ENCODE measurements at places on chromosomes 13 and 19. TPM values are rescaled to one million over a fixed set of nuclear protein-coding genes. Genes with fewer than 3 reads are reported as not detected.
A peak's percentile ranks its signal among the peaks of the same experiment; 100 is the strongest.

DNA sequence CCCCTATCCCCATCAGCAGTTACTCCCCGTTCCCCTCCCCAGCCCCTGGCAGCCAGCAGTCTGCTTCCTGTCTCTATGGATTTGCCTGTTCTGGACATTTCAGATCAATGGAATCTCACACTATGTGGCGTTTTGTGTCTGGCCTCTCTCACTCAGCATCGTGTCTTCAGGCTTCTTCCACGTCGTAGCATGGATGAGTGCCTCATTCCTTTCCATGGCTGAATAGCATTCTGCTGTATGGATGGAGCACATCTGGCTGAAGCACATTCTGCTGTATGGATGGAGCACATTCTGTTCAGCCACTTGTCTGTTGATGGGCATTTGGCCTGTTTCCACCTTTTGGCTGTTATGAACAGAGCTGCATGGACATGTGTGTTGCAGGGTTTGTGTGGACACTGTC lies 29.5 kb downstream of the CRTC1 start:
- no peak for DNase-seq

DNA sequence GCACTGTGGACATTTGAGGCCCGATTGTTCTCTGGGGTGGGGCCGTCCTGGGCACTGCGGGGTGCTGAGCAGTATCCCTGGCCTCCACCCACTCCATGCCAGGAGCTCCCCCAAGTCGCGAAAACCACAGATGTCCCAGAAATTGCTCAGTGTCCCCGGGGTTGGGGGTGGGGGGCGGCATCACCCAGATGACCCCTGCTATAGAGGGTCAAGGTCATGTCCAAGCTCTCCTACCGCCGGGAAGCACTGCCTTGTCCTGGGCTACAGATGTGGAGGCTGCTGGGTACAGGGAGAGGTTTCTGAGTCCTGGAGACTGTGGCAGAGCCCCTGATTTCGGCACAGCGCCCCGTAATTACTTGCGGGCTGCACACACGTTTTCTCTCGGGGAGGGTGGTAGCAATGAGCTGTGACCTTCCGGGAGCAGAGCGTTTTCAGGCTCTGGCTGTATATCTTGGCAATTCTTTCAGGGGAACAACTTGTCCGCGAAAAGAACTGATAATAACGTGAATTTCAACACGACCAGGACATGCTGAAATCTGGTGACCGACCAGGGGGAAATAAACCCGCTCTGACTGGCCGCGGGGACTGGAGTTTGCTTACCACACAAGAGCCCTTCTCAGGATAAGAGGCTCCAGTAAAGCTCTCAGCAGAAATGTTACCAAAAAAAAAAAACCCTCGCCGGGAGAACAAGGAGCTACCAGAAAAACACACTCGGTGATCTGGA lies 68.1 kb downstream of the GNG7 start:
- peak; percentile 85 for DNase-seq

GRCh38 chr13:111547726-111548273 lies 227.4 kb downstream of the TEX29 start:
- DNase-seq, result no peak

DNA sequence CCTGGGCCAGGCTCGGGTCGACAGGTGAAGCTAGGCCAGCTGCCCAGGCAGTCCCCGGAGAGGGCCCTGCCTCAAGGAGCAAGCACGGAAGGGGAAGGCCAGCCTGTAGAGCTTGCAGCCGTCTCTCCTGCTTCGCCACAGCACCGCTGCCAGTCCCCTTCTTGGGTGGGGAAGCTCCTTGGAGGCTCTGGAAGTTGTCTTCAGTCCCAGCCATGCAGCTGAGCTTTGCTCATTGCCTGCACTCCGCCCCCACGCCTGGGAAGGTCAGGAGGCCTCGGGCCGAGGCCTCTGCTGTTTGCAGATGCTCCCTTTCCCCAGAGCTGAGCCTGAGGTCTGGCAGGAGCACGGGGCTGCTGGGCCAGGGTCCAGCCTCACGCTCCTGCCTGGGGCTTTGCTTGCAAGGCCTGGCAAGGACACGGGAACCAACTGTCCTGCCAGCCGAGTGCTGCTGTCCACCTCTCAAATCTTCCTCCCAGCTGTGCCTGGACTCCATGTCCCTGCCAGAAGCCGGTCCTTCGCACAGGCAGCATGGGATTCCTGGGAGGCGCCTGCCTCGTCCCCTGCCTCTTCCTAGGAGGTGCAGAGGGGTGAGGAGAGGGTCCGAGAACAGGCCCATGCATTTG lies 13.3 kb downstream of the PLEKHF1 start:
- peak; percentile 90 for DNase-seq

DNA sequence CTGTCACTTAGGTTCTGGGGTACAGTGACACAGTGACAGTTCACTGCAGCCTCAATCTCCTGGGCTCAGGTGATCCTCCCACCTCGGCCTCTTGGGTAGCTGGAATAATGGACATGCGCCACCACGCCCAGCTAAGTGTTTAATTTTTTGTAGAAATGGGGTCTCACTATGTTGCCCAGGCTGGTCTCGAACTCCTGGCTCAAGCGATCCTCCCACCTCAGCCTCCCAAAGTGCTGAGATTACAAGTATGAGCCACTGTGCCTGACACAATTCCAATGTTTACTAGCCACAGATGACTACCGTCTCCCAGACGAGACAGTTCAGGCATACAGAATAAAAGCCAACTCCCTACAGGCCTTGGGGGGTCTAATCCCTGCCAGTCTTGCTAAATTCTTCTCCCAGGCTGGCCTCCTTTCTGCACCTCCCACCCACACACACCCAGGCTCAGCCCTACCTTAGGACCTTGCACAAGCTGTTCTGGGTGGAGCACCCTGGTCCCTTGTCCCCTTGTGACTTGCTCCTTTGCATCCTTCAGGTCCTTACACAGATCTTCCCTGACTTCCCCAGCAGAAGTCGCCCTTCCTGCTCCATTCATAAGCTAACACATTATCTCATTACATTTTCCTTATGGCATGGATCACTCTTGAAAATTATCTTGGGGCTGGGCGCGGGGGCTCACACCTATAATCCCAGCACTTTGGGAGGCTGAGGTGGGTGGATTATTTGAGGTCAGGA lies 106.4 kb downstream of the INSR start:
- no peak for DNase-seq

DNA sequence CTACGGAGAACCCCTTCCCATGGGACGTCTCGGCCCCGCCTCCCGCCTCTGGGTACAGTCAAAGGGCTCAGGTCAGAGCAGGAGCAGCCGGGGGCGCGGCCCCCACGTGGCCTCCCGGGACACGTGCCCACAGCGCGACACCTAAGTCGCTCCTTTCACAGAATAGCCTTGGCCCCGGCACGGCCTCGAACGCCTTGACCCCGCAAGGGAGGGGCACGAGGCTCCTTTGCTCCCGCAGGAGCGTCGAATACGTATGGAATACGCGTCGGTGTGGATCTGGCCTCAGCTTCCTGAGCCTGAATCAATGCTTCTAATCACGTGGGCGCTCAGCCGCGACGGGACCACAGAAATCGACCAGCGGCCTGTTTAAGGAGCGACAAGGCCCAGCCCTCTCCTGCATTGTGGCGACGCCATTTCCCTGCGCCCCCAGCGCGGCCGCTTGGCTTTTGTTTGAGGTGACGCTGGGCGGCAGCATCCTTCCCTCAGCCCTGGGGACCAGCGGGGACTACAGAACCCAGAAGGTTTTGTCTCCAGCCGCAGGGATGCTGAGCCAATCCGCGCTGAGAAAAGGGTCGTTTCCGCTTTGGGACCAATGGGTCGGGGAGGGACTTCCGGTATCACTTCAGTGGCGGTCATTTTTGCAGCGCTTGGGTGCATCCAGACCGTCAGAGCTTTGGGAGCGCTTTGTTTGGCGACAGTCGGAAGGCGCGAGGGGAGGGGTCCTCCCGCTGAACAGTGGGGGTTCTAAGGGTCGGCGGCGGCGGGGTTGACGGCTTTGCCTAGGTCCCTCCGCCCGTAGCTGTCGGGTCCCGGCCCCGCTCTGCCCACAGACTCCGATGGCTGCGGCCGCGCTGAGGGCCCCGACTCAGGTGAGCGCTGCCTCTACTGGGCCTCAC lies at the start of gene ZIK1:
ZIK1 (plus strand) TSS at position 625 of the 896 bp plus-strand sequence; CDS start at position 837, 212 bp downstream.
- DNase-seq, result peak; percentile 93

- DNase-seq, result peak; percentile 59
Observed at GRCh38 chr19:35533822-35534392, 651 bp downstream of the GAPDHS start.

DNA sequence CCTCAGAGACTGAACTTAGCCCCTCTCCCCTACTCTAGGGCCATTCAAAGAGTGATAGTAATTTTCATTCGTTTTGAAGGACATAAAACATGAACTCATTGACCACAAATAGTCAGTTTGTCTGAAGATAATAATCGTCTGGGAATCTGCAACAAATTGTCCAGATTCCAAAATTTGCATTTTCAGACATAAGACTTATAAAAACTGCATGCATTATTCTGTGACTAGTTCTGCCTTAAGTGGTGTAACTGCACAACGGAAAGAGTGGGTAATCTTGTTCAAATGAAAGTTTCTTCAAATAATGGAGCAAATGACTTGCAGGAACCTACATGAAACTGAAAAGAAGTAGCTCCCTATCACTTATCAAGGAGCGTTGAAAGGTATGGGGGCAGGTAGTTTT lies 8.4 kb downstream of the CSNK1A1L start:
- DNase-seq, result no peak

- DNase-seq, result no peak
Observed at GRCh38 chr13:29745704-29746103, 104.7 kb downstream of the UBL3 start.

DNA sequence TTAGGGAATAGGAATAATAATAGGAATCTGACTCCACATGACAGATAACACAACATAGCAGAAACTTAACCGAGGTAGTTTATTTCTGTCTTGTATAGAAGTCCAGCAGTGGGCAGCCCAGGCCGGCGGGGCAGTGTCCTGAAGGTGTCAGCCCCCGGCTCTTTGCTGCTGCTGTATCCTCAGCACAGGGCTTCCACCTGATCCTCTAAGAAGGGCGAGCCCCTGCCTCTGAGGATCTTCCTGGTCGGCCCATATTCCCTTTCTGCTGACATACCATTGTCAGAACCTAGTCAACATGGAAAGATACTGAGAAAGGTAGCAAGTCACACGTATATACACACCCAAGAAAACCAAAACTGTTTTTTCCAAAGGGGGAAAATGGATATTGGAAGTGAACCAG lies 56.2 kb upstream of the GPR183 start:
- DNase-seq, result no peak

DNA sequence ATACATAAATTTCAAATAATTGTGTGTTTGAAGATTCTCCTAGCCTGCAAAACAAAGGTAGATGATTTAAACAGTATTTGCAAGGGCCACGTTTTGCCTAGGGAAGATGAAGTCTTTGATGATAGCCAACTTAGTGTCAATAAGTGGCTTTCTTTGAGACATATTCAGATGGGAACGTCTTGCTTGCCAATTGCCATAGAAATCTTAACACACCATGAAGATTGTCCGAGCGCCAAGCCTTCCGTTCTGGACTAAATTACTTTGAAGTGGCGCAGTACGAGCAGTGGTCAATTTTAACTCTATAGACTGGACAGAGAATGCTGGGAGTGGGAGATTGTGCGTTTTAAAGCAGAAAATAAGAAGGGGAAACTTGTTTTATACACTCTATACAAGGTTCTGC lies 9.9 kb downstream of the ZIC5 start:
- no peak for DNase-seq

DNA sequence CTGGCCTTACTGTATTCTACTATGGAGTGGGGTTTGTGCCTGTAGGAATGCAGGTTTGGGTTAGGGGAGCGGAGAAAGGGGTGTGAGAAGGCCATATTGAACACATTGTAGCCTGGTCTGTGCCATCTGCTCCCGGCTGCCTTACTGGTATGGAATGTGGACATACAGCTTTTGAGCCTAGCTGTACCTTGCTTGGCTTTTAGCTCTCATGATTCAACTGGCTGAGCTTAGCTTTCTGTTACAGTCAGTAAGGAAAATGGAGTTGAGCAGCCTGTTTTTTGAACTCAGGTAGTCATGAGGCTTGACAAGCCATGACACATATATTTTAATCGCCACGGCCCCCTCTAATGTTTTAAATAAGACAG lies 41.6 kb downstream of the ARHGAP35 start:
- no peak for DNase-seq

DNA sequence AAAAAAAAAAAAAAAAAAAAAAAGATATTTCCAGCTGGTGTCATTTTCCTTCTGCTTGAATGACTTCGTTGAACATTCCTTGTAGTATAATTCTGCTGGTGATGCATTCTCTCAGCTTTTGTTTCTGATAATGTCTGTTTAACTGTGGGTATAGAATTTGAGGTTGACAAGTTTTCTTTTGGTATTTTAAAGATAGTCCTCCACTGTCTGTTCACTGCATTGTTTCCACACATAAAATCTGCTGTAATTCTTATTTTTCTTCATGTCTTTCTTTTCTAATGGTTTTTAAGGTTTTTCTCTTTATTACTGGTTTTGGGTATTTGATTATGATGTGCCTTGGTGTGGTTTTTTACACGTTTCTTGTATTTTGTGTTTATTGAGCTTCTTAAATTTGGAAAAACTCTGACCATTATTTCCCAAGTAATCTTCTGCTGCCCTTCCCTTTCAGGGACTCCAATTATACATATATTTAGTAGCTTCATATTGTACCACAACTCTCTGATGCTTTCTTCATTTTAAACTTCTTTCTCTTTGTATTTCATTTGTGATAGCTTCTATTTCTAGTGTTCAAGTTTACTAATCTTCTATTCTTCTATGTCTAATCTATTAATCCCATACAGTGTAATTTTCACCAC lies 6.3 kb downstream of the EEF1AKMT1 start:
- DNase-seq, result no peak

DNA sequence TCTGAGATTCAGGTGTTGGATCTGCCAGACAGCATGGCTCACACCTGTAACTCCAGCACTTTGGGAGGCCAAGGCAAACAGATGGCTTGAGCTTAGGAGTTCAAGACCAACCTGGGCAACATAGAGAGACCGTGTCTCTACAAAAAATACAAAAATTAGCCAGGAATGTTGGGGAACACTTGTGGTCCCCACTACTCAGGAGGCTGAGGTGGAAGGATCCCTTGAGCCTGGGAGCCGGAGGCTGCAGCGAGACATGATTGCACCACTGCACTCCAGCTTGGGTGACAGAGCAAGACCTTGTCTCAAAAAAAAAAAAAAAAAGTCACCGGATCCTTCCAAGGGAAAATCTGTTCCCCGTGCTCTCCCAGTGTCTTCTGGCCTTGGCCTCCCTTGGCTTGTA lies 109.2 kb downstream of the IRS2 start:
- no peak for DNase-seq

ZNF486 gene
- 1.6 TPM for total RNA-seq

SPINT2 gene
- total RNA-seq, result 8.7 TPM

TTC9B gene
- total RNA-seq, result not detected

LPAR2 gene
- 1.7 TPM for total RNA-seq

GPR180 gene
- 5.5 TPM for total RNA-seq

ELANE gene
- total RNA-seq, result 1.3 TPM

ZGLP1 gene
- 0.91 TPM for total RNA-seq

TEX29 gene
- total RNA-seq, result not detected

TTYH1 gene
- 1.5 TPM for total RNA-seq

ZNF284 gene
- 1.6 TPM for total RNA-seq

METTL21C gene
- not detected for total RNA-seq

VSTM1 gene
- not detected for total RNA-seq

OXGR1 gene
- not detected for total RNA-seq

TUBB4A gene
- 10.8 TPM for total RNA-seq

Measured in Right ventricle myocardium superior (tissue), 1 donor.